ENCODE measurements at places on chromosomes 12 and 14.
A peak's percentile ranks its signal among the peaks of the same experiment; 100 is the strongest.

DNA sequence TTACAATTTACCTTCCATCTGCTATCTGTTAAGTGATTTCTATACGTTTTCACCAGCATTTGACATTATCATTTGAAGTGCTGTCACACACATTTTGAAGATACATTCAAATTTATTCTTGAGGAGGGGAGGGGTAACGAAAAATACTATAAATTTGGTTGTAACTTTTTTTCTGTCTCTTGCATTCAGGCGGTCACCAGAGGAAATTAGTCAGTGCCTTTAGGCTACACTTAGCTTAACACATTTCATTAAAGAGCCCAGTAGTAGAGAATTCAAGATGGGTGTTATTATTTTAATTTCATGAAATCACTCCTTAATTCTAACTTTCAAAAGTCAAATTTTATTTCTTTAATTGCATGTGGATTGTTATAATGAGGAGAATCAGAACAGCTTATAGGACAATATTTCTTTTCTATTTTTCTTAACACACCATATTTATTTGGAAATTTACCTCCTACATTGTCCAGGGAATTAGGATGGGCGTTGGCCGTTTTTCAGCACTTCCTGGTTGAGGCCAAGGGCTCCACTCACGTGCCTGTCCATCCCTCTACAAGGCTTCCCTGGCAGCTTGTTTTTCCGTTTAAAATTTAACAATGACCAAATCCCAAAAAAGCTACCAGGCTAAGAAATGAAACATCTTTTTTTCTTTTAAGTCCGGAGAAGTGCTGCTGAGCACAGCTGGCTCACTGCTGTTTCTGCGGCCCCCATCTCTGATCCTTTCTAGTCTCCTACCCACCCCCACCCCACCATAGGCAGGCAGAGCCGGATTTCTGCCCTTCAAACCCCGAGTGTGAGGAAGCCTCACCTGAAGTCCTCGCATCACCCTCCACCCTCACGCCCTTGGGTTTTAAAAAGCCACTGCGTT lies 1.1 kb upstream of the FAR2 start:
- no peak for DNase-seq

DNA sequence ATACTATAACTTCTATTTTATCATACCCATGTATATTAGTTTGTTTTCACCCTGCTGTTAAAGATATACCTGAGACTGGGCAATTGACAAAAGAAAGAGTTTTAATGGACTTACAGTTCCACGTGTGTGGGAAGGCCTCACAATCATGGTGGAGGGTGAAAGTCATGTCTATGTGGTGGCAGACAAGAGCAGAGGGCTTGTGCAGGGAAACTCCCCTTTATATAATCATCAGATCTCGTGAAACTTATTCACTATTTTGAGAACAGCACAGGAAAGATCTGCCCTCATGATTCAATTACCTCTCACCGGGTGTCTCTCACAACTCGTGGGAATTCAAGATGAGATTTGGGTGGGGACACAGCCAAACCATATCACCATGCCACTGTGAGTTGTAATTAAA lies 135.8 kb downstream of the SYNE2 start:
- DNase-seq = no peak

- no peak for DNase-seq
Measured at GRCh38 chr12:82378997-82379396, 20.7 kb downstream of the METTL25 start.

GRCh38 chr12:131855521-131856142 lies 27.4 kb downstream of the MMP17 start:
- DNase-seq = no peak

GRCh38 chr12:71664411-71665089 lies 449 bp downstream of the THAP2 start:
- no peak for DNase-seq

GRCh38 chr12:43621262-43621661 lies 69.3 kb upstream of the ADAMTS20 start:
- DNase-seq = no peak

DNA sequence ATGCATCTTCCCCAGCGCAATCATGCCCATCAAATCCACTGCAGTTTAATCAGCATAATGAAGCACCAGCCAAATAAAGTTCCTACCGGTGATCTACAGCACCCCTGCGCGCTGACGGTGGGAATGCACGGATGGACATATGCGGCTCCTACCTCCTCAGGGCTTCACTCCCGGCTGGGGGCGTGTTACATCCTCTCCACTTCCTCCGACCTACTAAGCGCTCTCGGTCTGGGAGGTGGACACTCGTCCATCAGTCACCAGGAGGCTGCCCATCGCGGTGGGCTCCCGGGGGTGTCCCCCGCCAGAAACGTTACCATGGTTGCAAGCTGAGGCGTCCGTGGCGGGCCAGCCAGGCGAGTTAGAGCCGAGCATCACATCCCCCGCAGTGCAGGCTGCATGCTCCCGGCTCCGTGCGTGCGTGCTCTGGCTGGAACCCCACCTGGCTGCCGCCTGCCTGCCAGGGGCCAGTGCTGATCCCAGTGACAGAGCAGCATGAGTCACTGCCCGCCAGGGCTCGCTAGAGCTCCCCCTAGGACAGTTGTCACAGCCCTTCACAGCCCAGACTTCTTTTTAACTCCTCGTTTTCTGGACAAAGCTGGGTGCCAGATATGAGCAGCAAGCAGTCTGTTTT lies 73.0 kb downstream of the CIT start:
- DNase-seq = no peak

GRCh38 chr12:98403385-98403784 lies 112.0 kb upstream of the TMPO start:
- no peak for DNase-seq

DNA sequence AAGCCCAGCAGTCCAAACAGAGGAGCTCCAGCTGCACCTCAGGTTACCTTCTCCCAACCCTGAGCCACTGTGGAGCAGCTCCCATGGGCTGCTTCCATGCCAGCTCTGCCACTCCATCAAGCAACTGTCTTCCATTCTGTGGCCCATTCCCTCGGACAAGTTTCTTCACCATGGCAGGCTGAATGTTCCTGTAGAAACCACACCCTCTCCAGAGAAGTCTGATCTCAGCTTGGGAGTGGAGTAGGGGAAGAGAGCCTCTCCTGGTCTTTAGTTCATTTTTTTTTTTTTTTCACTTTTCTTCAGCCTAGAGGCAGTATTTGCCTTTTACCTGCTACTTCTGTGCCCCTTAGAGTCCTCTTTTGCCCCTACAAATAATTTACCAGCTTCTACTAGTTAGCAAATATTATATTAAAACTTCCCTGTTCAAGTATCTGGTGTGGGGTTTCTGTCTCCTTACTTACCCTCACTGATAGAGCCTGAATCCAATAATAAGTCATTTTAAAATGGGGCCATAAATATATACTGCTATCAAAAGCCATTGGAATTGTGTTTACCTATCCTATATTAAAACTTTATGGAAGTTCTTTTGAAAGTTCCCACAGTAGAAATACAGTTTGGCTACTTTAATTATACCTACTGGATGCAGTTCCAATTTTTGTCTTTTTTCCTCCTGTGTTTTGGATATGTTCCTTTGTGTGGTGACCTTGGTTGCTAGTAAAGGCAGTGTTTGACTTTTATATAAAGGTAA lies 11.7 kb upstream of the SLC17A8 start:
- DNase-seq = no peak

- no peak for DNase-seq
Measured at GRCh38 chr12:34219046-34219770, 196.9 kb downstream of the ALG10 start.

DNA sequence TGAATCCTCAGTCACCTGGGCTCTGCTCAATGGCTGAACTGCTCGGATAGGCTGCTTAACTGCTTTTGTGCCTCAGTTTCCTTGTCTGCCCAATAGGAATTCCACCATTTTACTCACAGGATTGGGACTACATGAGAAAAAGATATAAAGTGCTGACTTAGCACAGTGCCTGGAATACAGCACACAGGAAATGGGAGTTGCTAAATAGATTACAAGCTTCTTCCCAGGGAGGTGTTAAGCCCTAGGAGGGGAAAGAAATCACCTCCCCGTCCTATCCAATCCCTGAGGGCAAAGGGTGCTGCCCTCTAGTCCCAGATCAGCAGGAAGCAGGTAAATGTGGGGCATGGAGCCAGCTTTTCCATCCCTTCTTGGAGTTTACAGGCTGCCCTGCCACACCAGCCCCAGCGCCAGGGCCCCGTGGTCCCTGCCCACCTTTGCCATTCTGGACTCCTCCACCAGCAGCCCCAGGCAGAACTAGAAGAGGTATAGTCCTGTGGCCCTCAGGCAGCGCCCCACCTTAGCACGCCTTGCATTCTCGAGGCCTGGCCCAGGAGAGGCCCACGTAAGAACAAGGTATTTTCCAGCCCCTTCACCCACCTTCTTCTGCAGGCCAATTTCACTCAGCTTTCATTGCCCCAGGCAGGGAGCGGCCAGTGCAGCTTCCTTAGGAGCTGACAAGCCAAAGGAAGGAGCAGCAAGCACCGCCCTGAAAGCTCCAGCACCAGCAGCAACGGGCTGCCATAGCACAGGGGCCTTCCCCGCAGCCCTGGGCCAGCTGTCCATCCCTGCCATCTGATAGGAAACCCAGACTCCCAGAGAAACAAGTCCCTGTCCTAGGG lies 28.8 kb upstream of the RPLP0 start:
- DNase-seq = no peak

GRCh38 chr14:81062816-81063215 lies 107.4 kb downstream of the TSHR start:
- DNase-seq = no peak

DNA sequence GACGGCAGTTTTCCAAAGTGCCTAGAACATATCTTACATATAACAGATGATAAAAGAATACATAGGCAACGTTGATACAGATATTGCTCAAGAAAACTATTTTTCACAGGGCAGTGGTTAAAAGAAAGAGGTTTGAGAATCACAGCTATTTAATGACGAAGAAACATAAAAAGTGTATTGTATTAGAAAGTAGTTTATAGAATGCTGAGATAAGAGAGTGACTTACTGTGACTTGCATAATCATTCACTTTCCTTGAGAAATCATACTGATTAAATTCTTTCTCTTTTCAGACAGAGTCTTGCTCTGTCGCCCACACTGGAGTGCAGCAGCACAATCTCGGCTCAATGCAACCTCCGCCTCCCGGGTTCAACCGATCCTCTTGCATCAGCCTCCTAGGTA lies 57.7 kb downstream of the PPP1R12A start:
- no peak for DNase-seq

- DNase-seq = no peak
Measured at GRCh38 chr12:108342985-108343384, 3.9 kb upstream of the CMKLR1 start.

GRCh38 chr14:74257078-74257940 lies 18.1 kb downstream of the VSX2 start:
- peak; percentile 51 for DNase-seq

- DNase-seq = no peak
Measured at GRCh38 chr12:46676797-46677520, 148.8 kb downstream of the SLC38A4 start.

DNA sequence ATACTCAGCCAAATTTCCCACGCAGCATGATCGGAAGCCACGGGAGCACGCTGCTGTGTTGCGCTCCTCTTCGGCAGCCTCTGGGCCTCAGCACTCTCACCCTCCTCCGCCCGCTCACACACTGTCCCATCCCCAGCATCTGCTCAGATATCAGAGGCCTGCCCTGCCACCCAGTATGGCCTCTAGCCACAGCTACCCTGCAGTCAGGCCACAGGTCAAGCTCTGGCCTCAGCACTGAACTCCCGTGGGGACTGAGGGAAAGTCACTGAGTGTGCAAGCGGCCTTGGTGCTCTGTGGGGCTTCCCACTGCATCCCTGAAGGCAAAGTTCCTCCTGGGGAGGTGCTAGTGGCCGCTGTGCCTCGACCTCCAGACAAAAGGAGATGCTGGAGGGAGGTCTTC lies 2.0 kb downstream of the KRT77 start:
- no peak for DNase-seq

GRCh38 chr12:76318773-76319594 lies 29.2 kb downstream of the BBS10 start:
- no peak for DNase-seq

- DNase-seq = no peak
Measured at GRCh38 chr12:47147739-47148138, 68.0 kb upstream of the AMIGO2 start.

GRCh38 chr14:104689109-104689880 lies at the start of gene INF2:
Gene INF2, plus strand, starts transcription at chr14:104689618. Its CDS starts 11,748 bp downstream, at chr14:104701366.
- peak; percentile 26 for DNase-seq

DNA sequence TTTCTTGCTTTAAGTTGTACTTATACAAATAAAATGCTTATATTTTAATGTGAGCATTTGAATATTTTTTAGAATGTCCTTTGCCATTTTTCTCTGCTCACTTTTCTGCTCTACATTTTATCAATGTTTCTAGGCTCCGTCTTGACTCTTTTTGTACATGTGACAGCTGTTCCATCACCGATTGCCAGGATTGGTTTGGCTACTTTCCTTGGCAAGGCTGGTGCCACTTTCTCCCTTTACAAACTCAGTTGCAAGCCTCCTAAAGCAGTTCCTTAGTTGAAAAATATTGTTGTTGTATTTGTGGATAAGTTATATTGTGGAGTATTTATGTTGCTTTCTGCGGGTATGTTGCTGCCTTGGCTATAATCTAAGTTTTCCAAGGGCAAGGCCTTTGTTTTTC lies 63.4 kb downstream of the DACT1 start:
- DNase-seq = no peak

DNA sequence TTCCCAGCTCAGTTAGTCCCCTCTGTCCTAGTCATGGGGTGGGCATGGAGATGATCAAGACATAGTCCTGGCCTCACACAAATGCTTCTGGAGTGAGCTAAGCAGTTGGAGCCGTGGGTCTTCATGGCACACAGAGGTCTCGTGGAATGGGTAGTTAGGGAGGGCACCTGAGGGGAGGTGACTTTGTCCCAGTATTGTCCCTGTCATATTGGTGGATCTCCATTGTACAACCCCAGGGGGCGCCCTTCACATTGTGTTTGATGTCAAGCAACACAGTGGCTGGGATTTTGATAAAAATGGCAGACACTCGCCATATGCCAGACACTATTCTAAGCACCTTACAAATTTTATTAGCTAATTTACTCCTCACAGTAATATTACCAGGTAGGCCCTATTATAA lies 175.4 kb upstream of the LHX5 start:
- no peak for DNase-seq

- no peak for DNase-seq
Measured at GRCh38 chr12:68798882-68799234, 9.1 kb upstream of the MDM2 start.

GRCh38 chr12:116336542-116337065 lies 59.1 kb upstream of the MED13L start:
- no peak for DNase-seq

GRCh38 chr14:104800771-104801519 lies at the start of gene ZBTB42:
Gene ZBTB42, plus strand, starts transcription at chr14:104801101. Its CDS starts 97 bp downstream, at chr14:104801198.
- DNase-seq = peak; percentile 44

DNA sequence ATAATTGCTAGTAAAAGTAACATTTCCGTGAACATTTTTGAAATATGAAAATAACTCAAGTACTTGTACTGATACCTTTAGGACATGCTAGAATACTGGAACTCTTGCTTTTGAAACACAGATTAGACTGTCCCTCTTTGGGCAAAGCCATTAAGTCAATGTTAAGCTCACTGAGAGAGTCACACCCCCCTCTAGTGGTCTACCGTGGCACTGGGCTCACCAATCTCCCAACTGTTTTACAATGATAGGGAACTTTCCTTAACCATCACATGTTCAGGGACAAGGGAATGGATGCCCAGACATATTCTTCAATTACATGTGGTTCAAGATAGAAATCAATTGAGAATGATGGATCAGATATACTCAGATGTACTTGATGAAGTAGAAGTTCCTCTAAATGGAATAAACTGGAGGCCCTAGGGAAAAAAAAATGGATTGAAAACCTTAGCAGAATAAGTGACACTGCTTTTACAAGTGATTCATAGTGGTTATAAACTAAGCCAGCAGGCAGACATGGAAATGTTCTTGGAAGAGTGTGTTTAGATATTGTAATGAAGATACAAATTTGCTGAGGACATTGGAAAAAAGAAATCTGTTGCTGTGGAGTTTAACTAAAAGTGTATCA lies 17.8 kb downstream of the NANOG start:
- DNase-seq = peak; percentile 43

- DNase-seq = no peak
Measured at GRCh38 chr14:61566537-61567225, 128.6 kb upstream of the HIF1A start.
